ENCODE measurements at places on chromosomes 4 and X. TPM values are rescaled to one million over a fixed set of nuclear protein-coding genes. Genes with fewer than 3 reads are reported as not detected.

GRCh38 chr4:73705056-73705432 lies 35.3 kb upstream of the CXCL8 start:
- DNase-seq: no peak

DNA sequence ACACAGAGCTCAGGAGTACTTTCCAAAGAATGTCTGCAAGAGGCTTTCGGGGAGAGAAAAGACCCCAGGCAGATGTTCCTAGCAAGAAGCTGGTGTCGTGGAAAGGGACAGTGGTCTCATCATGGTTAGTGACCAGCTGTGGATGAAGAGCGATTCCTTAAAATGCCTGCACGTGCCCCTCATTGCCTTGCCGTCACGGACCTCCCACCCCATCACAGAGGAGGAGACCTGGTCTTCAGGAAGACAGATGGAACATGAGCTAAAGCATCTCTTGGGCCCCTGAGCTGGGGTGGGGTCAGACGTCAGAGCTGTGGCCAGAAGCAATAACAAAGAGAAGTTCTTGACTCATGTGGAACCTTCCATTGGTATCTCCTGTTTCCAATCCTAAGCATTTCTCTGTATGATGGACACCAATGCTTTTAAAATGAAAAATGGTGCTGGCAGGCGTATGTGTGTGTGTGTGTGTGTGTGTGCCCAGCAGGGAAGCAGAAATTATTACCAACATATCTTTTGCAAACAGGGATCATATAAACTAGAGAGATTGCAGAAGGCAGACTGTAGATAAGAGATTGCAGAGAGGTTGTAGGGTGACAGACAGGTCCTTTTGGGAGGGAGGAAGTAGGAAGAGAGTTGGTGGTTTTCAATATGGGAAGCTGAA lies 25.2 kb upstream of the ASMTL start:
- DNase-seq: no peak

DNA sequence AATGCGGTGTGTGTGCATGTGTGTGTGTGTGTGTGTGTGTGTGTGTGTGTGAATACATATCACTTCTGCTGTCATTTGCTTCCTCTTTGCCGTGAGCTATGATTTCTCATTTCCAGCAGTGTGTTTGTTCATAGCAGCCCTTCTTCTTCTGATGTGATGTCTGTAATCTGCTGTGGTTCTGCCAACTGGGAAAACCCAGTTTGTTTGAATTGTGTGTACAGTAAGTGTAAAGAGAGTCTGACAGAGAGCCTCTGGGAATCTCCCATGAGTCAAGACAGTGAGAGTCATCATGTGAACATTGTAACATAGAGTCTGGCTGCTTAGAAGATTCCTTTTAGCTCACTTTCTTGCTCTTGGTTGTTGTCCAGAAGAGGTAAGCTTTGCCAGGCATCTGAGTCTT lies 8.4 kb upstream of the NWD2 start:
- DNase-seq: no peak

MAGEC3 gene
- total RNA-seq: not detected

PCDH19 gene
- total RNA-seq: 0.17 TPM

- DNase-seq: no peak
Observed at GRCh38 chrX:107747596-107748161, 27.9 kb downstream of the TSC22D3 start.

GRCh38 chr4:83118869-83119268 lies 4.3 kb upstream of the PLAC8 start:
- DNase-seq: no peak

CLNK gene
- 0.35 TPM for total RNA-seq

ETNPPL gene
- total RNA-seq: not detected

RIPPLY1 gene
- total RNA-seq: not detected

GRCh38 chr4:62953752-62954151 lies 1455.5 kb downstream of the TECRL start:
- DNase-seq: no peak

DNA sequence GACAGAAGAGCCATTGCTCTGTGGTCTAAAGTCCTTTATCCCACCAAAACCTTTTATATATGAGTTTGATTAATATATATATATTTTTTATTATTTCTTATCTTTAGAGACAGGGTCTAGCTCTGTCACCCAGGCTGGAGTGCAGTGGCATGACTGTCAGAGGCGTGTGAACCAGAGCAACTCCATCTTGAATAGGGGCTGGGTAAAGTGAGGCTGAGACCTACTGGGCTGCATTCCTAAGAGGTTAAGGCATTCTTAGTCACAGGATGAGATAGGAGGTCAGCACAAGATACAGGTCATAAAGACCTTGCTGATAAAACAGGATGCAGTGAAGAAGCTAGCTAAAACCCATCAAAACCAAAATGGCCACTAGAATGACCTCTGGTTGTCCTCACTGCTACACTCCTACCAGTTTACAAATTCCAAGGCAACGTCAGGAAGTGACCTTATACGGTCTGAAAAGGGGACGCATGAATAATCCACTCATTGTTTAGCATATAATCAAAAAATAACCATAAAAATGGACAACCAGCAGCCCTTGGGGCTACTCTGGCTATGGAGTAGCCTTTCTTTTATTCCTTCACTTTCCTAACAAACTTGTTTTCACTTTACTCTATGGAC lies 10.5 kb downstream of the TBCK start:
- no peak for DNase-seq

- no peak for DNase-seq
Observed at GRCh38 chrX:130296743-130297142, 28.0 kb upstream of the ZNF280C start.

- DNase-seq: no peak
Observed at GRCh38 chr4:40980318-40980883, 230.6 kb downstream of the NSUN7 start.

DNA sequence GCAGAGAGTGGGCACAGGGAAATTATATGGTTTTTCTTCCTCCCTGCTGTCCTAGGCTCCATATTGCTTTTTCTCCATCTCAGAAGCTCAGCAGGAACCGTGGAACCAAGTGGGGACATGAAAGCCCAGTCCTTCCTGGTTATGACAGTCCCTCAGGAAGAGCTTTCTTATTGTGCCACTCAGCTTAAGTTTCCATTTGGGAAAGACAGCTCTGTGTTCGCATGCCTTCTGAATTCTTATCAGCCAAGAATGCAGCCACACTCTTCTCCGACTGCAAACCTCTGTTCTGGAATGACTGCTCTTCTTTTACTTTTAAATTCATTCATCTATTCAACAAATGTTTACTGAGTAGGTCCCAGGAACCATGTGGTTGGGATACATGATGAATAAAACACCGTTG lies 58.0 kb upstream of the PPARGC1A start:
- DNase-seq: no peak

GRCh38 chr4:165864271-165864670 lies 8.8 kb upstream of the TLL1 start:
- DNase-seq: no peak

FRAS1 gene
- total RNA-seq: 20.2 TPM

DNA sequence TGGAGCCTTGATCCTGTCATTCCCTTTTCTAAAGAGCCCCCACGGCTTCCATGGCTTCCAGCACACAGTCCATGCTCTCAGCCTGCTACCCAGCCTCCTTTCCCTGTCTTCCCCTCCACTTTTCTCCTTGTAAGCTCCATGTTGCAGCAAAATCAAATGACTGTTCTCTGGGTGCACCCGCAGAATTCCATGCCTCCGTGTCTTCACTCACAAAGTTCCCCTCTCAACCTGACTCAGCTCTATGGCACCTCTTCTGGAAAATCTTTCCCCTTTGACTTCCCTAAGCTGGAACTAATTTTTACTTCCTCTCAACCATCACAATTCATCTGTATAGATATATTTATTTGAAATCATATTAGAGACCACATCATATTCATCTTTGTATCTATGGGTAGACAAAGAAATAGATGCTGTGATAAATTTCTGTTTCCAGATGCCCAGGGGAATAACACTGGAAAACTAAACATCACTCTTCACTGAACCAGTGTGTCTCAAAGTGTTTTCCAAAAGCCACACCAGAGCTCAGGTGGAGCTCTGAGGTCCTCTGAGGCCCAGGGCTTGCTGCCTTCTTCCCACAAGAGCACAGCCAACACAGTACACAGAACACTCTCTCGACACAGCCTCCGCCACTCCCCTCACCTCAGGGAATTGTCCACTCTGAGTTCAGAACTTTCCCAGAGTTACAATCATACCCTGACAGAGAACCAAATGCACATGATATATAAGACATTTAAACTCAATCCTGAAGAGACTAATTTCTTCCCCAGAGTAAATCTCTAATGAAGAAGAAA lies 3.3 kb downstream of the SETD7 start:
- no peak for DNase-seq

GRCh38 chrX:151323054-151323453 lies 74.0 kb upstream of the VMA21 start:
- no peak for DNase-seq

CLDN34 gene
- total RNA-seq: 0.55 TPM

GRCh38 chrX:94053575-94053974 lies 379.6 kb downstream of the FAM133A start:
- no peak for DNase-seq

ANAPC4 gene
- total RNA-seq: 33.0 TPM

MAPK10 gene
- 23.6 TPM for total RNA-seq

PPP2R2C gene
- total RNA-seq: 0.09 TPM

DNA sequence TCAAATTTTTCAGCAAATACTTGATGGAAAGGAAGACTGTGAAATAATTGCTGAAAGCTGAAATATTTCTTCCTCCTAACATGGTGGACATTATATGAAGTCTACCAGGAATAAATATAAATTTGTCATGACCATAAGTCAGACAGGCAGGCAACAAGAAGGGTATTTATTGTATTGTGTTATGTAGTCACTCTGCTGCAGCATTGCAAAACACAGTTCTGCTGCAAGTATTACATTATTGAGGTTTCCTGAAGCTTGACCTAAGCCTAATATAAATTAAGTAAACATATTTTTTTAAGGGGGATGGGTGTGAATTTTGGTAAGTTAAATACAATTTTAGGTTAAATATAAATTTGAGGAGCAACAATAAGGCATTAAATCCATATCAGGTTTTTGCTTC lies 60.2 kb upstream of the MAOA start:
- DNase-seq: no peak

- DNase-seq: no peak
Observed at GRCh38 chrX:107677909-107678308, 49.6 kb downstream of the PRPS1 start.

GRCh38 chr4:71663780-71664179 lies 120.1 kb downstream of the GC start:
- DNase-seq: no peak

MAGEC1 gene
- not detected for total RNA-seq

DNA sequence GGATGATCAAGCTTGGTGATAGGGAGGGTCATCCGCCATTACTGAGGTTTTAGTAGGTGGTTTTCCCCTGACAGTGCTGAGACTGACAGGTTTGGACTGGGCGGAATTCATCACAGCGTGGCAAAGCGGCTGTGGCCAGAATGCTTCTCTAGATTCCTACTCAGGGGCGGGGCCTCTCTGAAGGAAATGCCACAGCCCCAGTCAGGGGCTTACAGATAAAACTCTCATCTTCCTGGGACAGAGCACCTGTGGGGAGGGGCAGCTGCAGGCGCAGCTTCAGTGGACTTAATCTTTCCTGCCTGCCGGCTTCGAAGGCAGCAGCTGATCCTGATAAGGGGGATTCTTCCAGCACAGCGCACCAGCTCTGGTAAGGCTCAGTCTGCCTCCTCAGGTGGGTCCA lies 316.7 kb downstream of the RPA4 start:
- DNase-seq: no peak

DNA sequence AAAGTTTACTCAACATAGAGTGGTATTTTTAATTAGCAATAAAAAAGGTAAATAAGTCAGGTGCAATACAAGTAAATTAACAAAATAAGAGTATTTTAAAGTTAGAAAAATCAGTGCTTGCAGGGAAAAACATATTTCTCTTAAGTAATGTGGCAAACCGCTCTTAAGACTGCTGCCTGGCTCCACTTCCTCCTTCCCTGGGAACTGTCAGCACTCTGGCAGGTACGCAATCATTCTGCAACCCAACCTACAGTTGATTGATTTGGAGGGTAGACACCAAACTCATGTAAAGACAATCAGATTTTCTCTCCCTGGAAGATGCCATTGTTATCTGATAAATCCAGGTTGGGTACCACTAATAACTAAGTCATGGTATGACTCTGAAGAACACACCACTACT lies 63.9 kb downstream of the PPP3CA start:
- DNase-seq: no peak

DNA sequence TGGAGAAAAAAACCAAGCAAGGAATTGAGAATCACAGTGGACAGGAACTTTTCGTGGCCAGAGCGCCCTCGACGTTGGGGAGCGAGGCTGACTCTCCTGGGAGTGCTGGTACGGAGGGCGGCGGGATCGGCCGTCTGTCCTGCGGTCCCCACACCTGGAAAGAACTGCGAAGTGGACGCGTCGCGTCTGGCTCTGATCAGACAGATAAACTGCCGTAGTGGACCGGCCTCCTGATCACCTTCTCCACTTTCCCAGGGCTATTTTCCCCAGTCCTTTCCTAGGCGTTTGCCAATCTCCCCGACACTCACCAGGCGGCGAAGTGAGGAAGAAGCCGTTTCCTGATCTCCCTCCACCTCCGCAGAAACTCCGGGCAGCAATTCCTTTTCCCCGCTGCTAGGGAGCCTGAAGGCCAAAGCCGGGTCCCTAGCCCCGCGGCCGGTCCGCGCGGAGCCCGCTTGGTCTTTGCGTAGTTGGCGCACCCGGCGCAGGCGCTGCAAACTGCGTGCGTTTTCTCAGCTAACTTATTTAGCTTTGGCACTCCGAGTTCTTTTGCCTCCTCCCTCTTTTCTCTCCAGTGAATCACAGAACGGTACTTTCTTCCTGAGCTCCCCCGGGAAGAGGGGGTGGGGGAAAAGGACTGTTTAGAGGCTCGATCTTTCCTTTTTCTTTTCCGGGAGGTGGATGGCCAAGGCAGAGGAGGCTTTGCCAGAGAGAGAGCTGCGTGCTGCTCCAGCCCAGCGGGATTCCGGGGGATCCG lies at the start of gene ARSJ:
TSS of gene ARSJ (minus strand) at position 500 of the 757 bp plus-strand sequence. CDS start 813 bp downstream, outside the sequence.
- peak; percentile 82 for DNase-seq

DNA sequence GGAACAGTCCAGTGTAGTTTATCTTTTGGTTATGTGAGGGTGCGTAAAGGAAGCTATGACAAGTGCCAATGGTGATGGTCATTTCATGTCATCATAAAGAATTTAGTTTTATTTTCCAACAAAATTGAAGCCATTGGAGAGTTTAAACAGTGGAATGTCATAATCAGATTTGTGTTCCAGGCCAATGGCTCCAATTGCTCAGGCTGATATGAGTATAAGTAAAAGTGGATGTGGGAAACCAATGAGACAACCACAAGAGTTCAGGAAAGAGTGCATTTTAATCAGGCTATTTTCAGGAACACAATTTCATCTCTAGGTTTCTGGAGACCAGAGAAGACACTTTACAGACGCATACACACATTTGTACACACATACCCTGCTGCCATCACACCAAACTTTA lies 20.7 kb downstream of the SPANXC start:
- no peak for DNase-seq

VCX gene
- total RNA-seq: not detected

MGAT4D gene
- not detected for total RNA-seq

- DNase-seq: no peak
Observed at GRCh38 chr4:676871-677235, 2.5 kb downstream of the MYL5 start.

DNA sequence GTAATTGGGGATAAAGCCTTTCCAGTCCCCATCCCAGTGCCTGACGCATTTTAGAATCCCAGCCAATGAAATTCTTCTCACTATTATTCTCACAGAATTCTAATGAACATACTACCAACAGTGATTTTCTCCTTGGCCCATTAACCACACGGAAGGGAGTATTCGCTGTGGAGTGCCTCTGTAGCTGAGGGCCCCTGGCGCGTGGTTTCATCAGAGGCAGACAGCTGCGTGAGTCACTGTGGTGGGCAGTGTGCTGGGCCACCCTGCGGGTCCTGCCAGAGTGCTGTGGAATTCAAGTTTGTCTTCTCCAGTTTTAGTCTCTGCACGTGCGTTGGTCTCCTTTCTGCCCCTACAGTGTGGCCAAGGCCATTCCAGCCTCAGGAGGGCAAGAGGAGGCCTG lies 335.4 kb upstream of the FAT1 start:
- no peak for DNase-seq
